ENCODE measurements at places on chromosomes 5 and 9.

- no peak for DNase-seq
Observed at GRCh38 chr5:125042261-125042890, 295.9 kb upstream of the ZNF608 start.

DNA sequence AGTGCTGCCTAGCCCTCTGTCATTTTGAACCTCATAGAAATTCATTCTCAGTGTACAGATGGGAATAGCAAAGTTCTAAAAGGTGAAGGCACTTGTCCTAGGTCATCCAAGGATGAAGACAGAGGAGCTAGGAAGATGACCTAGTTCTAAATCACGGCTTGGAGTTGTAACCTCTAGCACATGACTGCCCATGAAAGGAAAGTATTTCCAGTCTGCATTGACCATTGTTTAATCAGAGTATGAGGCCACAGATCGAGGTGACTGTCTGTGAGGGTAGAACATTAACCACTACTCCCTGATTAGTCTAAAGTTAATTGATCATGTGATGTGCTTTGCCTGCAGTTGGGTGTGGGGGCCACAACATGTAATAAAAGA lies 674 bp upstream of the TNFSF15 start:
- DNase-seq, result no peak

GRCh38 chr5:165185716-165186115 lies 1680.3 kb downstream of the MAT2B start:
- no peak for DNase-seq

GRCh38 chr9:75105841-75106240 lies 17.5 kb downstream of the OSTF1 start:
- DNase-seq, result no peak
